ENCODE measurements at places on chromosomes 13 and 19.
A peak's percentile ranks its signal among the peaks of the same experiment; 100 is the strongest.

- DNase-seq = no peak
These were observed 47.9 kb upstream of the MYCBP2 start for GRCh38 chr13:77374786-77375185.

GRCh38 chr13:77896977-77897376 is 21.7 kb downstream of the EDNRB start:
- peak; percentile 38 for DNase-seq

DNA sequence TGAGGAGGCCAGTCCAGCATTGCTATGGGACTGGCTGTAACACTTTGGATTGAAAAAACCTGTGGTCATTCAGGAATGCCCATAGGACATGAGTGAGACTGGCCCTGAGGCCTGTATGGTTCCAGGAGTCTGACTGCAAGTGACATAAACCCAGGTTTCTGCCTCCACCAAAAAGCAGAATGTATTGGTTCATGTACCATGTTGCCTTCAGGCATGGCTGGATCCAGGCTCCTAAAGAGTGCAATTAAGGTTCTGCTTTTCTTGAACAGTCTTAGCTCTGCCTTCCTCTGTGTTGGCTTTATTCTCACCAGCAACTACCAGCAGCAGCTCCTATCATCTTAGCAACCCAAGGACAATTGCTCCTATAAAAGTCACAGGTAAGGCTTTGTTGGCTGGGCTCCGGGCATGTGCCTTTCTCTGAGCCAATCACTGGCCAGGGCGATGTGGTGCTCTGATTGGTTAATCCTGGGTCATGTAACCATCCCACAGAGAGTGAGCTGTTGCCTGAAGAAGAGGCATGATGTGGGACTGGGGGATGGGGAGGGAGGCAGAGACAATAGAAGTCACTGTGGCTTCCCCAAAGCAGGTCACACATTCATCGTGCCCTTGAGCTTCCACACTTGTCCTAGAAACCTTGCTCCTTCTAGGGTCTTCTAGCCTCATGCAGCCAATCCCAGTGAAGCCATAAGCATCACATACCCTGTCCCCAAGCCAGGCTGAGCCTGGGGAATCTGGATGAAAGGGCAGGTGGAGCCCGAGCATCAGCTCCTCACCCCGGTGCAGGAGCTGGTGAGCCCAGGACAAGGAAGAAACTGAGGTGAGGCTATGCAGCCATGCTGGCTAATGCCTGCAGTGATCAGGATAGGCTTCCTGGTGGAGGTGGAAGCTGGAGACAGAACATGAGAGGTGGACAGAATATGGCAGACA is 123.9 kb downstream of the URI1 start:
- DNase-seq = no peak

DNA sequence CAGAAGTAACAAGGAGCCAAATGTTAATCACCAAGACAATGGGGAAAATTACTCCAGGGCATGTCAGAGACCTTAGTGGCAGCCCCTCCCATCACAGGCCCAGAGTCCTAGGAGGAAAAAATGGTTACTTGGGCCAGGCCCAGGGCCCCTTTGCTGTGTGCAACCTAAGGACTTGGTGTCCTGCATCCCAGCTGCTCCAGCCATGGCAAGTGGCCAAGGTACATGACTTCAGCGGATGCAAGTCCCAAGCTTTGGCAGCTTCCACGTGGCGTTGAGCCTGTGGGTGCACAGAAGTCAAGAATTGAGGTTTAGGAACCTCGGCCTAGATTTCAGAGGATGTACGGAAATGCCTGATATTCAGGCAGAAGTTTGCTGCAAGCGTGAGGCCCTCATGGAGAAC is 46.7 kb downstream of the OR10H4 start:
- no peak for DNase-seq

DNA sequence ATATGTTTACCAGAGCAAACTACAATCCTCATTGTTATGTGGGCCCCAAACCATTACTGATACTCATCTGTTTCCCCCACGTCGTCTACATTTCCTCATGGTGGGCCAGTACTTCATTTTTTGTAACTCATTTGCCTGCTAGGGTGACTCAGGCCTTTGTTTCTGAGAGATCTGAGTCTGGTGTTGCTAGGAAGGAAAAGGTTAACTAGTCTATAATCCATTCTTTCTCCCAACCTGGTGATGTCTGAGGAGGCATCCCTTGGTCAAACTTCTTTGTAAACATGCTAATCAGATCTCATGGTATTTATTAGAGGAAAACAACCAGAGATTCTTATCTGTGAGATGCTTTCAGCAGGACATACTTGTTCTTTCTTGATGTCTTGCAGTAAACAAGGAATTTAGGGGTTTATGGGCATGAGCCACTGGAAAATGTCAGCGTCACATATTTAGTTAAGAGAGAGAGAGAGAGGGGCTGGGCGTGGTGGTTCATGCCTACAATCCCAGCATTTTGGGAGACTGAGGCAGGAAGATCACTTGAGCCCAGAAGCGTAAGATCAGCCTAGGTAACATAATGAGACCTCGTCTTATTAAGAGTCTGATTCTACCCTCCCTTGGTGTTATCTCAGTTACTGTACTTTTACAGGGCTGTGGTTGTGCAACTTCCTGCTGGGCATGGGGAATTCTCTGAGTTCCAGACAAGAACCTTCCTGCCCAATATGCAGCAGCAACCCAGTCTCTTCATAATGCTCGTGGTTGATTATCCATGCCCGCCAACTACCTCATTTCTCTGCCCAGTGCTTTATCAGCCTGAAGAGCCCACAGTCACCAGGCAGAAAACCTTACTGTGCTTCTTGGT is 9.7 kb upstream of the DPRX start:
- DNase-seq = no peak

Data from endothelial cell of umbilical vein (primary cell).